Activated CD4-positive, alpha-beta memory T cell treated with anti-CD3 and anti-CD28 coated beads for 36 hours (primary cell): ENCODE measurements at places on chromosomes 11 and 22. TPM values are rescaled to one million over a fixed set of nuclear protein-coding genes. Genes with fewer than 3 reads are reported as not detected.

DNA sequence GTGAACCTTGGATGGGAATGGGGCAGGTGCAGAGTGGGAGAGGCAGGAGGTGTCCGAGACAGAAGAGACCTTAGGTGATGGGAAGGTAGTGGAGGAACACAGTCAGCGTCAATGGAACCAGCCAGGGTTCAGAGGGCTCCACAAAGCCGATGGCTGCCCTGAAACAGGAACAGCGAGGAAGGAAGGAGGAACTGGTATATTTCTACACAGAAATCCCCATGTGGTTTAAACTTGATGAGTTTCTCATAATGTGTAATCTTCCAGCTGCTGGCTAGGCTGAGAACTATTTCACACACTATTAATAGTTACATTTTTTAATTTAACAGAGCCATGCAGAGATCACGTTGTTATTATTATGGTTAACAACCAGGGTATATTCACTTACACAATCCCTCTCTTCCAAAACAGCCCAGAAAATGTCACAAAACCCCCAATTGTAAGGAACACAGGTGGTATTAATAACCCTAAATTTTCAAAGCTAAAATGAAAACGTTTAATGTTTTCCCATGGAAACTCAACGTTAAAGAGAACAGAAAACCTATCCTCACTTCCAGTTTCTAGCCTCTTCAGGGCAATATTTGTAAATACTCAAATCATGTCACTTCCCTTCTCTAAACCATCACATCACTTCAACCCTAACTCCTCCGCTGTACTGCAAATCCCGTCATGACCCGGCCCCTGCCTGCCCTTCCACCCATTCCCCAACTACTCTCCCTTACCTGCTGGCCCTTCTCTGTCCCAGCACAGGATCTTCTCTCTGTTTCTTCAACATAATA lies 74.5 kb upstream of the ARFGAP3 start:
- DNase-seq, result no peak

DNA sequence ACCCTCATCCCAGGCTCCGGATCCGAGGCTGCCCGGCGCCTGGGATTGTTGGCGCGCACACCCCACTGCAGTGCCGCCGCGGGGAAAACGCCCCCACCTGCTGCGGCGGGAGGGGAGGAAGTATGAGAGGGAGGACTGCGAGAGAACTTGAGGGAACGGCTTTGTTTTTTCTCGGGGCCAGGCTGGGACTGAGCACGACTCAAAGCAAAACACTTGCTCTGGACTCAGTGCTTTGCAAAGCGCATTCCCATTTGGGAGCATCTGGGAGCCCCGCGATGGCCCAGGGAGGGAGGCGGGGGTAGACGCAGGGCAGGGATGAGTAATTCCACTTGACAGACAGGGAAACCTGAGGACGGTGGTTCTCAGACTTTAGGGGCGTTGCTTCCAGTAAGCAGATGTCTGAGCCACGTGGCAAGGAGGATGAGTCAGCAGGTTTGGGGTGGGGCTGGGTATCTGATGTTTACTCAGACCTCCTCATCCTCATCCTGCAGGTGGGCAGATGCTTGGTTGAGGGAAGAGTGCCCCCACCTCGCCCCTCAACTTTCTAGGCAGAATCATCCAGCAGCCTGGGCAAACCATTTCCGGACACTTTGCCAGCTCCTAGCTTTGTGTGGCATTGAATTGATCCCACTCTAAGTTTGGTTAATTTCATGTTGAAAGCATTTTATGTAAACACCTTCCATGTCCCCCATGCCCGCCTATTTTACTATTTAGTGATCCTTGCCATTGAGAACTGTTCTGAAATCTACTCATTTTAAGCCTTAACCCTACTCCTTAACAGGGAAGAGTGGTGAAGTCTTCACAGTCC lies 1.5 kb downstream of the MIAT start:
- DNase-seq, result peak; percentile 94

PRG3 gene
- not detected for total RNA-seq

DNA sequence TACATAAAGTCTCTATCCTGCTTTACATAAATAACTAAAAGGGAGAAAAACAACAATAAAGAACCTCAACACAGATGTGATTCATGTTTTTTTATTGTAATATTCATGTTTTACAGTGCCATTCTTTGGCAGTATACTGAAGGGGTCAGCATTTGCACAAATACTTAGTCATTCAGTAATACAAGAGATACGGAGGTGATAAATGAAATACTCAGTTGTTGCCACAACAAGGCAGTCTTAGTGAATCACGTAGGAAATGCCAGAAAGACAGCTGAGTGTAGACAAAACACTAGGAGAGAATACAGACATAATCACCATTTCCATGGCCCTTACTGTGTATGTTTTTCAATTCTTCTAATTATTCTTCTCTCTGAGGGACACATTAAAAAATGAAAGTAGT lies 910.4 kb downstream of the METTL15 start:
- DNase-seq, result no peak

UCP3 gene
- total RNA-seq, result 1.4 TPM
